ENCODE measurements at places on chromosomes 2 and 18. TPM values are rescaled to one million over a fixed set of nuclear protein-coding genes. Genes with fewer than 3 reads are reported as not detected.

DNA sequence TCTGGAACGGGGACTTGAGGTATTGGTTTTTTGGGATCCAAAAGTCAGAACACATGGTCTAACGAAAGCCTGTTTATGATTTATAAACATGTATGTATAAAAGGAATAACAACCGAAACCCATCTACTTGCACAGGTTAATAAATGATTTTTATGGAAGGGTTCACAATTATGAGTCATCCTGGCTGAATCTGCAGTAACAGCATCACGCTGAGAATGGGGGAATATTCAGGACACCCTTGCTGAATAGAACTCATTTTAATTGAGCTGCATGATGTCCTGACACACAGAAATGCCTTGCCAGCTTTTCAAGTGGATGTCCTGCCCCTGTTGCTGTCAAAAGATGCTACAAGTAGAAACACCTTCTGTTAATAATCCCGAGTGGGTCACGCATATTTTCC, 54.7 kb upstream of the TGFA start:
- H3K27me3 ChIP-seq = no peaks in the 10 kb centered on the region
- H3K4me1 ChIP-seq = peaks cover 9% of the 10 kb centered on the region
- DNase-seq = no peak
- no peak overlapping the region for H3K27ac ChIP-seq
- no peaks in the 10 kb centered on the region for H3K36me3 ChIP-seq
- H3K4me3 ChIP-seq = no peak overlapping the region

- H3K4me1 ChIP-seq = no peaks in the 10 kb centered on the region
- H3K36me3 ChIP-seq = no peaks in the 10 kb centered on the region
- H3K4me3 ChIP-seq = no peak overlapping the region
- no peaks in the 10 kb centered on the region for H3K27me3 ChIP-seq
- no peak overlapping the region for H3K27ac ChIP-seq
- DNase-seq = no peak
Measured at GRCh38 chr18:79507076-79507545, 111.4 kb downstream of the NFATC1 start.

DNA sequence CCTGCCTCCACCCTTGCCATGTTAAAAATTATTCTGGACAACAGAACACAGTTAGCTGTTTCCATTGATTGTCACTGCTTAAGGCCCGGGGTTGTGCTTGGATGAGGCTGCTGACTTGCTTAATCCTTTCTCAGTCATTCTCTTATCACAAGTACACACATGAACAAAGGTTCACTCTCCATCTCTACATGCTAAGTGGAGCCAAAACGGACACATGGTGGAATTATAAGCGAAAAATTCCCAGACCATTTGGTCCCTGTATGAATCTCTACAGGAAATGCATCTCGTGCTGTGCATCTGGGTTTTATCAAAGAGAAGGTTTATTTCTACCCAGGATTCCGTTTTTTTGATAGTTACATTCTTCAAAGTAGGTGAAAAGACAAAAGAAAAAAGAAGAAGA, 177.5 kb upstream of the ETAA1 start:
- no peaks in the 10 kb centered on the region for H3K27me3 ChIP-seq
- no peak overlapping the region for H3K27ac ChIP-seq
- H3K4me1 ChIP-seq = no peaks in the 10 kb centered on the region
- H3K36me3 ChIP-seq = no peaks in the 10 kb centered on the region
- DNase-seq = no peak
- H3K4me3 ChIP-seq = no peak overlapping the region

DNA sequence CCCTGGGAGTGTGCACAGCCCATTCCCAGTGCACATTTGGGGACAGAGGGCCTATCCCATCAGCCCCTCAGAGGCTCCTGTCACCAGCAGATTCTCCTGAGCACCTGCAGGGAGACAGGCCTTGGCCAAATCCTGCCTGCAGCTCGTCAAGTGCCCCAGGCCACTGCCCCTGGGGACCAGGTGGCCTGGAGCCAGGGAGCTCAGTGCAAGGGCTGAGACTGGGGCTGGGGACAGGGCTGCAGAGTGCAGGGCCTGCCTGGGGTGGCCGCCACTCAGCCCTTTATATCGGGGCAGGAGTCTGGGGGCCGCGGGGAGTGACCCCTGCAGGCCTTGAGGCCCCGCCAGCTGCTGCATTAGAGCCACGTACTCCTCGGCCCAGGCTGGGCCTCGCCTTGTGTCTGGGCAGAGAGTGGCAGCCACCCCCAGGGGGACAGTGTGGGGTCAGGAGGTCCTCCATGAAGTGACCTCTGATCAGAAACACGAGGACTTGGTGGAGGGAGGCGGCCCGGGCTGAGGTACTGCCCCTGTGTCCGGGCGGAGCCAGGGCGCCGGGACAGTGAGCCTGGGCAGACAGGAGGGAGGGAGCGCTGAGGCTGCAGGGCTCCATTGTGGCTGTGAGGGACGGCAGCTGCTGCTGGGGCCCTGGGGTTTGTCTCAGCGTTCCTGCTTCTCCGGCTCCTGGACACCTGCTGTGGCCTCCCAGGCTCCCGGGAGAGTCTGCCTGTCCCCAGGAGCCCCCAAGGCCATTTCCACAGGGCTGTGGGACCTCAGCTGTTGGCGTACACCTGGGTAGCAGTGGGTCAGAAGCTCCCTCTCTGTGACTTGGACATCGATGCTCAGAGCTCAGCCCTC, 24.2 kb downstream of the GPC1 start:
- H3K4me1 ChIP-seq = no peaks in the 10 kb centered on the region
- H3K4me3 ChIP-seq = no peak overlapping the region

The TSPYL6 gene
- not detected for total RNA-seq

The UGT1A5 gene
- total RNA-seq = not detected

The SLC19A3 gene
- not detected for total RNA-seq

The SMYD5 gene
- total RNA-seq = 37.4 TPM
